Muscle of leg (tissue), 16 donors: ENCODE measurements at places on chromosomes 1 and 21. TPM values are rescaled to one million over a fixed set of nuclear protein-coding genes. Genes with fewer than 3 reads are reported as not detected.

Gene C21orf91
- 14.8 TPM for polyA plus RNA-seq

Gene ENO1
- 446 TPM for polyA plus RNA-seq

Gene CAMK1G
- polyA plus RNA-seq = 0.66 TPM

Gene EFNA4
- 6.3 TPM for polyA plus RNA-seq

Gene COL11A1
- 46.0 TPM for polyA plus RNA-seq

Gene NAXE
- polyA plus RNA-seq = 27.7 TPM

Gene INSRR
- 1.2 TPM for polyA plus RNA-seq

Gene OR2L13
- not detected for polyA plus RNA-seq

Gene PDIK1L
- polyA plus RNA-seq = 6.6 TPM

Gene LCE1F
- not detected for polyA plus RNA-seq

Gene OVAAL
- not detected for polyA plus RNA-seq

Gene SPRR2B
- not detected for polyA plus RNA-seq

Gene MAGOH
- 64.6 TPM for polyA plus RNA-seq

Gene KRTAP21-2
- polyA plus RNA-seq = not detected

Gene KCNK1
- polyA plus RNA-seq = 3.9 TPM

Gene SPATA1
- 2.0 TPM for polyA plus RNA-seq

Gene GCSAML
- polyA plus RNA-seq = 0.10 TPM

Gene C1orf53
- polyA plus RNA-seq = 2.9 TPM

Gene FAM20B
- polyA plus RNA-seq = 20.7 TPM

Gene OR2L5
- polyA plus RNA-seq = not detected

Gene RNU1-3
- polyA plus RNA-seq = not detected

Gene ERG
- polyA plus RNA-seq = 16.2 TPM

Gene CHTOP
- 87.2 TPM for polyA plus RNA-seq

Gene ADAMTSL4
- polyA plus RNA-seq = 56.0 TPM
